ENCODE measurements at places on chromosomes 1 and 21.
A peak's percentile ranks its signal among the peaks of the same experiment; 100 is the strongest.

DNA sequence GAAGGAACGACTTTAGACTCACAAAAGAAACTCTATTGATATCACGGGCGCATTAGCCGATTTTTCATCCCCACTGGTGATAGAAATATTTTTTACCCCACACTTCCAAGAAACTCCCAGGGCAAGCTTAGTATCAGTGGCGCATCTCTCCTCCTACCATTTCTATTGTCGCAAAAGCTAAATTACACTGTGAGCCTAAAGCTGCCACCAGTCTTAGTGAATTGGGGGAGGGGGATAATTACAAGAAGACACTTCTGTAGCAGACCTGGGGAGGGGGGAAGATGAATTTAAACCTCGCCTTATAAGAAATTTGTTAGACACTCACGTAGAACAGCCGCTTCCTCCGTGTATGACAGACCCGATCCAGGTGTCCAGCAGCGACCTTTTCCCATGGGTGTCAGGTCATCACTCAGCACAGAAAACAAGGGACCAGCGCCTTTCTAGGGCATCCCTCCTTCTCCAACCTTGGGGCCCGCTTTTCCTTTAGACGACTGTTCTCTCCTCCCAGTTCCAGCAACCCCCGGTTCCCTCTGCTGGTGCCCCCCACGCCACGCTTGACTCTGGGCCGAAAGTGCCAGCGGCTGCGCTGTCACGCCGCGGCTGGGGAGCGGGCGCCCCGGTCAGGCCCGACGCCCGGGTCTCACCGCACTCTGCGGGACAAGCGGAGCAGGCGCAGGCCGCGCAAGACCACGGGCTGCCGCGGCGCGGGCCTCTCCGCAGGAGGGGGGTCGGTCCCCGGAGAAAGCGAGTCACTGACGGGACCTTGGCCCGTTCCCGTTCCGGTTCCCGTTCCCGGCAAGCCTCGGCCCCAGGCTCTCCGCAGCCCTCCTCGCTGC lies 821 bp downstream of the PHC2 start:
- no peak for DNase-seq

DNA sequence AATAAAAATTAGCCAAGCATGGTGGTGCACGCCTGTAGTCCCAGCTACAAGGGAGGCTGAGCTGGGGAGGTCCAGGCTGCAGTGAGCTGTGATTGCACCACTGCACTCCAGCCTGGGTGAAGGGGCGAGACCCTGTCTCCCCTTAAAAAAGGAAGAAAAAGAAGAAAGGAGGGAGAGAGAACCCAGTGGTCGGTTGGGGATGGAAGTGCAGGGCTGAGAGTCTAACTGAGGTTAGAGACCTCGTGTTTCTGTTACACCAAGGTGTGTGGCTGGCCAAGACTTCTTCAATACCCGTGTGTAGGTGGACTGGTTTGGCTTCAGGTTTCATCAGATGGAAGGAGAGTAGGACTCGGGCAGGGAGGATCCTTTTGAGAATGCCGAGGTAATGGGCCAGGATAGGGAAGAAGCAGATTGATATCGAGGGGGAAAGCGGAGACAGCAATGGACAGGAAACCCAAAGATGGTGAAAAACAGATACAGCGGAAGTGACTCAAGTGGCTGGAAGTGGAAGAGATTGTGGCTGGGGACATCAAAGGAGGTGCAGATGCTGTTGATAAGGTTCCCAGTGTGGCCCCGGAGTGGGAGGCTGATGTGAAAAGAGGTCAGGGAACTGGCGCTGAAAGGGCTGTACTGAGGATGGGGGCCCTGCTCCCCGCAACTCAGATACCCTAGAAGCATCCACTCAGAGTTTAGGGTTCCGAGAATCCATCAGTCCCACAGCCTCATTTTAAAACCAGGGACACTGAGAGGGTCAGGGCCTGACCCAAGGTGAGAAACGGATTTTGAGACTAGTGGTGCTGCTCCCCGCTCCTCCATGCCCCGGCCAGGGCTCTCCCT lies 681 bp upstream of the UBXN10 start:
- DNase-seq = no peak

- DNase-seq = no peak
Measured at GRCh38 chr1:224722838-224723237, 106.7 kb downstream of the CNIH3 start.

DNA sequence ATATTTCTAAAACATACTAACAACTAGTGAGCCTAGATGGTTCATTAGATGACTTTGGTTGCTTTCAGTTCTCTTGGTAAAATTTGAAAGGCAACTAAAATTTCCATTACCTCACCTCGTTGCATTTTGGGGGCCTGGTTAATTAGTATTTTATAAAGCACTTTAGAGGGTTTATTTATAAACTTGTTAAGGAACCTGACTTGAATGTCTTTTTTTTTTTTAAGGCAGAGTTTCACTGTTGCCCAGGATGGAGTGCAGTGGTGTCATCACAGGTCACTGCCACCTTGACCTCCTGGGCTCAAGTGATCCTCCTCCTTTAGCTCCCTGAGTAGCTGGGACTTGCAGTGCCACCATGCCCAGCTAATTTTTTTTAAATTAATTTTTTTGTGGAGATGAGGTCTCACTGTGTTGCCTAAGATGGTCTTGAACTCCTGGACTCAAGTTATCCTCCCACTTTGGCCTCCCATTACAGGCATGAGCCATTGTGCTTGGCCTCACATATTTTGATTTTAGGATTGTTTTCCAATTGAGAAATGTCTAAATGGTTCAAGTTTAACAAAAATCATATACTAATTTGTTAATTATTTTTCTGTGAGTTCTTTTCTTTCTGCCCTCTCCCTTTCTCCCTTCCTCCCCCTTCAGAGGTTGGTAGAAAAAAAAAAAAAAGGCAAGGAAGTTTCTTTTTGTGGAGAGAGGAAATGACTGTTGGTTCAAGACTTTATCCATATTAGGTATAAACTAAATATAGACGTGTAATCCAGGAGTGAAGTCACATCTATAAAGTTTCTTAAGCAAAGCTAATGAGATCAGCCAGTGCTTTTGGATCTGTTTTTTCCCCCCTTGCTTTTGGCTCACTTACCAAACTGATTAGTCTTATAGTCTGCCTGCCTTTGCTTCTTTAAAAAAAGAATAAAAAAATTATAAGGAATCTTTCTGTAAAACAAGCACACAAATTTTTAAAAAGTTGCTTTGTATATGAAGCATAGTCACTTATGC lies 24.7 kb downstream of the CLIC4 start:
- no peak for DNase-seq

DNA sequence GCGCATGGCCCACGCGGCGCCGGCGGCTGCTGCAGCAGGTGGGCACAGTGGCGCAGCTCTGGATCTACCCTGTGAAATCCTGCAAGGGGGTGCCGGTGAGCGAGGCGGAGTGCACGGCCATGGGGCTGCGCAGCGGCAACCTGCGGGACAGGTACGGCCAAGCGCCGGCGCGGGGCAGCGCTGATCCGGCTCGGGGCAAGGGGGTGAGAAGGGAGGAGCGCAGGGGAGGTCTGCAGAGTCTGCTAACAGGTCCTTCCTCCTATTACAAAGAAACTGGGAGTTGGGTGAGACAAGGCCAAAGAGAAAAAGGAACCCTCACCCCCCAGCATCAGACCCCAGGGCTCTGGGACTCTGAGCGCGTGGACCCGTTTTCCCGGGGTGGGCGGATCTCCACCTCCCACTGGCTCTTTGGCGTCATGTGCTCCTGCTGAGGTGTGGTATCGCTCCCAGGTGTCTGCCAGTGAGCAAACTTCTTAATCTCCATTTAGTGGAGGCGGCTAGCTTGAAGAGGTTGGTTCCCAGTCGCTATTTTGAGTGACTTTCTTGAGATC lies 431 bp downstream of the MTARC1 start:
- DNase-seq = peak; percentile 57

GRCh38 chr21:39108291-39109162 lies 74.7 kb downstream of the PSMG1 start:
- DNase-seq = no peak

Data from NCI-H2171 (cell line).